Left ventricle myocardium inferior (tissue), 1 donor: ENCODE measurements at places on chromosomes 6 and 20. TPM values are rescaled to one million over a fixed set of nuclear protein-coding genes. Genes with fewer than 3 reads are reported as not detected.
A peak's percentile ranks its signal among the peaks of the same experiment; 100 is the strongest.

PBOV1 gene
- total RNA-seq: not detected

LZTS3 gene
- 13.4 TPM for total RNA-seq

DNA sequence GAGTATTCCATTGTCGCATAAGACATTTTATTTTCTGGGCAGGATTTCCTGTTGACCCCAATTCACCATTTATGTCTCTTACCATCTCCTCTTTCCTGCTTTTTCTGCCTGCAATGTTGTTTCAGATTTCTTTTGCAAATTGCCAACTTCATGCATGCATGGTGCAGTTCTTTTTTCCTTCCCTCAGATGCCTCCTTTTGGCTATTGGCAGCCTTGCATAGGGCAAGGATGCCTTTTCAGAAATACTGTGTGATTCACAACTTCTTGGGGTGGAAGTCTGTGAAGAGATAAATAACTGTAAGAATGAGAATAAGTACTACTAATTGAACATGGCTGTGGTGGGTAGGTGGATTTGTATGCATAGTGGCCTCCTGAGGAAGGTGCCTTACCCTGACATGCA is 116.7 kb downstream of the SOX4 start:
- H3K36me3 ChIP-seq: no peaks in the 10 kb centered on the region
- DNase-seq: no peak
- H3K27me3 ChIP-seq: no peaks in the 10 kb centered on the region

DNA sequence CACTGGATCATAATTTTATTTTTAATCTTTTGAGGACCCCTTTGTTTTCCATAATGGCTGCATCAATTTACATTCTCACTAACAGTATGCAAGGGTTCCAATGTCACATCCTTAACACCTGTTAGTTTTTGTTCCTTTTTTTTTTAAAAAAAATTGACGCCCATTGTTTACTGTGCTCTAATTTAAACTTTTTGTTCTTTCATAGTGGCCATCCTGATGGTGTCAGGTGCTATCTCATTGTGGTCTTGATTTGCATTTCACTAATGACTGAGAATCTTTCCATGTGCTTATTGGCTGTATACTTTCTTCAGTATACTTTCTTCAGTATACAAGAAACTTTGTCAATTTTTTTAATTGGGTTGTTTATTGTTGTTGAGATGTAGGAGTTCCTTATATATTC is 347.0 kb downstream of the RNGTT start:
- H3K4me1 ChIP-seq: no peaks in the 10 kb centered on the region
- no peaks in the 10 kb centered on the region for H3K27me3 ChIP-seq
- no peak overlapping the region for H3K4me3 ChIP-seq
- no peak overlapping the region for H3K27ac ChIP-seq

GRCh38 chr6:28474441-28475219 is 31.3 kb upstream of the ZSCAN23 start:
- H3K36me3 ChIP-seq: no peaks in the 10 kb centered on the region
- H3K27me3 ChIP-seq: peaks cover 96% of the 10 kb centered on the region
- H3K4me1 ChIP-seq: no peaks in the 10 kb centered on the region
- peak overlapping the region; percentile 10 for H3K4me3 ChIP-seq

DNA sequence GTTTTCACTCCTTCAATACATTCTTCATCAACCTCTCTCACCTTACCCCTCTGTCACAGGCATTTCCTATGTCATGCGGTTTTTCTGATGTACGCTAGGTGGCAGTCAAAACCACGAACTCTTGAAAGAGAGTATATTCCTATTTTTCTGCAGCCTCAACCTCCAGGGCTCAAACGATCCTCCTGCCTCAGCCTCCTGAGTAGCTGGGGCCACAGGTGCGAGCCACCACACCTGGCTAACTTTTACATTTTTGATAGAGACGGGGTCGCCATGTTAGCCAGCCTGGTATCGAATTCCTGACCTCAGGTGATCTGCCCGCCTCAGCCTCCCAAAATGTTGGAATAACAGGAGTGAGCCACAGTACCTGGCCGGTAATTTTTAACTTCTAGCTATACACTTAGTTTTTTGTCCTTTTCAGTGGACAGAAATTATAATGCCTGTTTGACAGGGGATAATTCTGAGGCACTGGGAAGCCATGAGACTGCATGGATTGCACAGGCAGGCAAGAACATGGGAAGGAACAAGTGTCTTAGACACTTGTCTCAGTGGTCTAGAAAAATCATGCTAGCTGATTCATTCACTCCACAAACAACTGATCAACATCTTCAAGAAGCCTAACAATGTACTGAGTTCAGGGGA is 22.5 kb upstream of the HFE start:
- H3K4me3 ChIP-seq: no peak overlapping the region
- H3K36me3 ChIP-seq: no peaks in the 10 kb centered on the region
- no peaks in the 10 kb centered on the region for H3K27me3 ChIP-seq

DNA sequence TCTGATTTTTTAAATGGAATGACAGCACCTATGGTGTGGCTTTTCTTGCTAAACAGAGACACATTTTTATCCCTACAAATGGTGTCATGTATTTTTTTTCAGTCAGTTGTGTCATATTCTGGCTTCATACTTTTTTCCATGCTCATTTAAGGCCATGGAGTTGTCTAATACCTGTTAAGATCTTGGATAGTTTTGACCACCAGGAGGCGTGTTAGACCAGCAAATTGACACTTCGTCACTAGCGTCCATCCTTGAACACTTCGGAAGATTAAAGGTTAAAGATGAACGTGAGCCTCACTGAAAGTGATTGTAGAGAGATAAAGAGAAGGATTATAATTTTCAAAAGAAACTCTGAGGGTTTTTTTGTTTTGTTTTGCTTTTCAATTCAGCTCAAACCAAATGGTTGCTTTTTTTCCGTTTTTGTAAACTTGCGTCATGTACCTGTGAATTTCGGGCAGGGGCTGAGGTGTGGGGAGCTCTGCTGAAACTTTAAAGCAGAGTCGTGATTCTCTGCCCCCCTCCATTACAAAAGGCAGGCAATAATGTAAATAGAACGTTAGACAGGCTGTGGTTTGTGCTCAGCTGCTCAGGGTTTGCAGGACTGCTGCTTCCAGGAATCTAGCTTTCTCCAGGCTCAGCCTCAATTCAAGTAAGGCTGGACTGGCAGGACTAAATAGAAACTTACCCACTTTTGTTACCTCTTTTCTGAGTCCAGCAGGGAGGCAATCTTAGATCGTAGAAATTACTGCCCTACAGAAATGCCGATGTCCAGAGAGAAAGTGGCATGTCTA is 245.1 kb downstream of the FOXA2 start:
- no peak overlapping the region for H3K4me3 ChIP-seq
- DNase-seq: no peak
- H3K4me1 ChIP-seq: no peaks in the 10 kb centered on the region
- H3K36me3 ChIP-seq: no peaks in the 10 kb centered on the region
- peaks cover 69% of the 10 kb centered on the region for H3K27me3 ChIP-seq

GRCh38 chr6:54903884-54904283 is 57.3 kb downstream of the FAM83B start:
- no peak overlapping the region for H3K4me3 ChIP-seq
